ENCODE measurements at places on chromosomes 7 and 10.

DNA sequence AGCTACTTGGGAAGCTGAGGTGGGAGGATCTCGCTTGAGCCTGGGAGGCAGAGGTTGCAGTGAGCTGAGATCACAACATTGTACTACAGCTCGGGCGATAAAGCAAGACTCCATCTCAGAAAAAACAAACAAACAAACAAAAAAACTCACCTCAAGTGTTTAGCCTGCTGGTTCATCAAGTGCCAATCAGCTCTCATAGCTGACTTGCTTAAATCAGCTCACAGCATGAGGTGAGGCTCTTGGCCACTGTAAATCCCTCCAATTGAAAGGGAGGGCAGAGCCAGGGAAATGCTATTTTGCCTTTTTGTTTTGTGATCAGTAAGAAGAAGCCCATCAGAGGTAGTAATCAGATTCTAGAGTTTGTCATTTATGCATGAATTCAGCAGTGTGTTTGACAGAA, 112.3 kb downstream of the RAB11FIP2 start:
- DNase-seq, result no peak

DNA sequence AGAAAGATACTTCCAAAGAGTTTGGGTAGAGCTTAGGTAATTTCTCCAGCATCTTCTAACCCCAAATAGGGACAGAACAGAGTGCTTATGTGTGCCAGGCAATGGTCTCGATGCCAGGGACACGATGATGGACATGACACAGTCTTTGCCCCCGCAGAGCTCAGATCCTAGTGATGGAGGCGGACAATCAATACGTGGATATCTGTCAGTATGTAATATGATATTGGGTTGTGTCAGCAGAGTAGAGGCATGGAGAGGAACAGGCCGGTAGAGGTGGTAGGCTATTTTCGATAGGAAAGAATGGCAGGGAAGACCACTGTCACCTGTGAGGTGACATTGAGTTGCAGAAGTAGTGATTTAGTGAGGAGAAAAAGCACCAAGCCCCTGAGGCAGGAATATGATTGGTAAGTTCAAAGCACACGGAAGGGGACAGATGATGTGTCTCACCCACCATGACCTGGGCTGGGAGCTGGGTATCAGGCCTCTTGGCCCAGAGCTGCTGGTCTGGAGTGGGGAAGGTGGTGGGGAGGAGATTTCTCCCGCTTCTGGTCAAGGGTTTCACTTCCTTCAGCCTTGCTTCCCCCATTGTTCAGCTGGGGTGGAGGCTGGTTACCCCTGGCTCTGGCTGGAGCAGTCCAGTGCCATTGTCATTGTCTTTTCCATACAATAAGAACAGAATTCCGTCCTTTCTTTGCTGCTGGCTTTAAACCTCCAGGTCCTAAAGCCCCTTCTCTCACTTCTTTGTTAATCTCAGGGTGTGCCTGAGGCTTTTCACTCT, 36.0 kb upstream of the SRGN start:
- no peak for DNase-seq

DNA sequence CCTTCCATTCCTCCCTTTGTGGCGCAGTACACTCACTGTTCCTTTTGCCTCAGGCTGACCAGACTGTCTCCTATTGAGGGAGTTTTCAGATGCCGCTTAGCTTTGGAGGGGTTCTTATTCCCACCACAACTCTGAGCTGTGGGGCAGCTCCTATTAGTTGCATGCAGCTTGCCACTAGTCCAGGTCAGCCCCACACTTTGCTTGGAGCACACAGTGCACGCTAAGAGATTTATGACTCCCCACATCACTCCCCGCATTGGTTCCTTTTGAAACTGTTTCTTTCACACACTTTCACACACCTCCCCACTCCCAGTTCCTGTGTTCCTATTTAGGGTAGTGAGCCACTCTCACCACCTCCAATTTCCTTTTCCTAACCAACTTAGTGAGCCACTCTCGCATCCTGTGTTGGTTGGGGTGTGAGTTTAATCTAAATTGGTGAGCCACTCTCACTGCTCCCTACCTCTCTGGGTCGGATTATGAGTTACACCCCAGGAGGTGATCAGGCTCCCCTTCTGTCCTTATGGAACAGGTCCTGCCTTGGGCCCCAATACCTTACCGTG, 10.4 kb upstream of the ZNF485 start:
- no peak for DNase-seq

GRCh38 chr10:19302117-19302516, 253.5 kb downstream of the MALRD1 start:
- DNase-seq, result no peak

- no peak for DNase-seq
Observed at GRCh38 chr10:97898429-97898828, 48.8 kb downstream of the GOLGA7B start.

DNA sequence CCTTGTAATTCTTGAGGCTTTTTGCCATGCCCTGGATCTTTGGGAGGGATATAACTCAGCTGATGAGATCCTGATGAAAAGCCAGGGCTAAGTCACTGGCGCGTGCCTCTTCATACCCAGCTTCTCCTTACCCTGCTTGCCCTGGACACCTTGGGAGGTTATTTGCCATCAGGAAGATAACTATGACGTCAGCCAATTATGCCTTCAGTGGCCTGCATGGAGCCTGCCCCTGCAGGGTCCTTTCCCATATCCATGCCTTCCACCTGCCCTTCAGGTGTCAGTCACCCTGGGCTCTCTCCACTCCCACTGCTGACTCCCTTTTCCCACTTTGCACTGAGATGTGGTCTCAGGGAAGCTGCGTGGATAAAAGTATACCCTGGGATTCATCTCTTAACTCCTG, 520.1 kb downstream of the SORCS3 start:
- no peak for DNase-seq

DNA sequence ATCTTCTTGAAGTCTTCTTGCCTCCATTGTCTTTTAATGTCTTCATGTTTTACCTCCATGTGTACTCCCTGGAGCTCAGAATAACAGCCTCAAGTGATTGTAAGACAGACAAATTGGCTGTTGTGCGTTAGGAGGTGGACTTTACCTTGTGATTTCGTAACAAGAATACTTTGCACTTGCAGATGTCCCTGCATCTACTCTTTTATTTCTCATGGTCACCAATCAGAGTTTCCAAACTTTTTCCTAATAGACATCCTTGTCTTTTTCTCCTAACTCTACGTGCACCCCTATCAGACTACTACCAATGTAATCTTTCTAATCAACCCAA, 172.3 kb downstream of the NRP1 start:
- DNase-seq, result no peak

DNA sequence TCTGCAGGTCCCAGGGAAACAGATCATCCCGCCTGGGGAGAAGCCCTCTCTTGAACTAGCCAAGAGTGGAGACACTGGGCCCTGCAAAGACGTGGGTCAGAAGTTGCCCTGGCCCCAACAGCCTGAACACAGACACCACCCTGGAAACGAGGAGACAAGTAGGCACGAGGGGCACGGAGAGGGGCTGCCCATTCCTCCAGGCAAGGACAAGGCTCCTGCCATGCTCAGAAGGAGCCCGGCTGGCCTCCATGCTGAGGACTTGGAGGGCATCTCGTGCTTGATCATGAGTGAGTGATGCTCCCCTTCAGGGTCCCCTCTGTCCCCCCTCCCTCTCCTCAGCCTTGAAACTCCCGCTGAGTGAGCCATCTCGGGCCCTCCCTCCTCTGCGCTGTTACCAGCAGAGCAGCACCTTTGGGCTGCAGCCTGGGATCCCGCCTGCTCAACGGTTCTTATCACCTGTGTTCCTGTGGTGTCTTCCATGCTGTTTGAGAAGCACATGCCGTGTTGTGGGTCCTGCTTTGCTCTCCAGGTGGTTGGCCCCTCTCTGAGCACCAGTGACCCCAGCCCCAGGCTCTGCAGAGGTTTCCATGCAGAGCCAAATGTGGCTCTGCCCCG, 544.3 kb downstream of the TCERG1L start:
- no peak for DNase-seq

GRCh38 chr10:14535457-14536130, 204.9 kb upstream of the FRMD4A start:
- no peak for DNase-seq

DNA sequence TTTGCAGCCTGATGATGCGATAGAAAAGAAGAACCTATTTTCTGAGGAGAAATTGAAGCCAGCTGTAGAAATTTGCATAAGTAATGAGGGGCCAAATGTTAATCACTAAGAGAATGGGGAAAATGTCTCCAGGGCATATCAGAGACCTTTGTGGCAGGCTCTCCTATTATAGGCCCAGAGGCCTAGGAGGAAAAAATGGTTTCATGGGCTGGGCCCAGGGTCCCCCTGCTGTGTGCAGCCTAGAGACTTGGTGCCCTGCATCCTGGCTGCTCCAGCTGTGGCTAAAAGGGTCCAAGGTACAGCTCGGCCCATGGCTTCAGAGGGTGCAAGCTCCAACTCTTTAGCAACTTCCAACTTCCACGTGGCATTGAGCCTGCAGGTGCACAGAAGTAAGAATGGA, 123.4 kb downstream of the STK31 start:
- no peak for DNase-seq

- DNase-seq, result no peak
Observed at GRCh38 chr10:100509241-100509840, 10.3 kb downstream of the SEC31B start.

- no peak for DNase-seq
Observed at GRCh38 chr7:1234881-1235500, 2.3 kb downstream of the UNCX start.

DNA sequence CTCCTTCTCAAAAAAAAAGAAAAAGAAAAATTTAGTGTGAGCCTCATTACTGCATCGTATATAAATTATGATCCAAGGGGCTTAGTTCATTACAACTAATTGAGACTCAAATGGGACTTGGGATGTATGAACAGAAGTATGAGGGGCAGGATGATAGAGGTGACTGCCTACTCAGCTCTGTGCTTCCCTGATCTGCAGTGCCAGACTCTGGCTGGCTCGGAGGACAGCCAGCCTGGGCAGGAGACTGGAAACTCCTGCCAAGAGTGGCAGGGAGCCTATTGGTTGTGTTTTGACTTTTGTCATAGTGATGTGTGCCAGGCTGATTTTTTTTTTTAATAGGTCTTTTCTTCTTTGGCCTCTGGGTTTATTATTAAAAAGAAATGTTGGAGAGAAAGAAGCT, 73.8 kb upstream of the GTF2IRD1 start:
- no peak for DNase-seq

DNA sequence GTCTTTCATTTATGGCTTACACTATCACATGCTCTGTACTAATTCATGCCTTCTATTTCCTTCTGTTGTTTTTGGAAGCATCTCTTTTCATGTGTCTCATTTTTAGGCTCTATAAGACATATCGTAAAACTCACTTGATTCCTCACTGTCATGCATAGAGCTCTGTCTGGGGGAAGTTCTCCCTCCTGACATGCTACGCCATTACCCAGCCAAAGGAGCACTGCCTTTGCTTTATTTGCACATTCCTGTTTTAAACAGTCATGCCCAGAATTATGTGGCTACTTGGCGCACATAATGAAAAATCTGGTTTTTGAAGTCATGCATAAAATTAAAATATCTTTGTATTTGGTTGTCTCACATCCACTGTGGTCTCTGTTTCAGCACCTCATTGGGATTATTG, 17.6 kb upstream of the AKR1C3 start:
- no peak for DNase-seq

DNA sequence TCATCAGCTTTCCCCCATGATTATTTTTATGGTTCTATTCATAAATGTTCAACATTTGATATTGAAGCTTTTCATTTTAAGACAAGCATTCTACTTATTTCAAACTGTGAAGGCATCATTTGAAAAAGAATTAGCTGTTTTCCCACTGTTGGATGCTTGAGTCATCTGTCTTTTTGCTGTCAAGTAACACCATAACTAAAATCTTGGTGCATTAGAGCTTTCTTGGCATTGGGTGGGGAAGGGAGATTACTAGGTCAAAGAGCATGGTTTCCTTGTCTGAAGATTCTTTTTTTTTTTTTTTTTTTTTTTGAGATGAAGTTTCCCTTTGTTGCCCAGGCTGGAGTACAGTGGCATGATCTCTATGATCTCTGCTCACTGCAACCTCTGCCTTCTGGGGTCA, 68.5 kb downstream of the CTBP2 start:
- DNase-seq, result no peak

DNA sequence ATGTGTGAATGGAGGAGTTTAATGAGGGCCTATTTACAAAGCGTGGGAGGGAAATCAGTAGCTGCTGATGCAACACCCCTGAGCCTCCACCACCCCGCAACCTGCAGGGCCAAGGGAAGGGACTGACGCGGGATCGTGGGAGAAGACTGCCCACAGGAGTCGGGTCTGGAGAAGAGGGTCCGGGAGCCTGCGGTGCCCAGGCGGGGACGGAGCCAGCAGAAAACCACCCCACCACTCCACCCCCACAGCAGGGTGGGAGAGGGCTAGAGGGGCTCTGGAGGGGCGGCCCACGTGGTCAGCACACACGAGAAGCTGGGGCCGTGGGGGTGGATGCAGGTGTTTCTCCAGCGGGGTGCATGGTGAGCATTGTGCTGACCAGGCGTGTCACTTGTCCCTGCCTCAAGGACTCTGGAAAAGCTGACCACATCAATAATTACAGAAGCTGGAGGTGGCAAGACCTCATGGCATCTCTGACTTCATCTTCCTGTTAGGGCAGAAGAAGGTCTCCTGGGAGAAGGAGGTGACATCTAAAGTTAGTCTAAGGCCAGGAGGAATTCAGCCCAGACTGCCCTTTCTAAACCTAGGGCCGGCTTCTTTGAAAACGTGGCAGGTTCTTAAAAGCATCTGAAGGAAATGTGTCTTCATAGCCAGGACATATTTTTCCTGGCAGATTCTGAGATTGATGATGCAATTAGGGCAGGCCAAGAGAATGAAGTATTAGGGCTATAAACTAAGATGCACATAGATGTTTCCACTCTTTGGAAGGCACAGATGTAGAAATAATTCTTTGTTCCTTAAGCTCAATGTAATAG, 150.9 kb downstream of the RGS10 start:
- DNase-seq, result no peak

- no peak for DNase-seq
Observed at GRCh38 chr10:31593124-31593523, 274.1 kb downstream of the ZEB1 start.

DNA sequence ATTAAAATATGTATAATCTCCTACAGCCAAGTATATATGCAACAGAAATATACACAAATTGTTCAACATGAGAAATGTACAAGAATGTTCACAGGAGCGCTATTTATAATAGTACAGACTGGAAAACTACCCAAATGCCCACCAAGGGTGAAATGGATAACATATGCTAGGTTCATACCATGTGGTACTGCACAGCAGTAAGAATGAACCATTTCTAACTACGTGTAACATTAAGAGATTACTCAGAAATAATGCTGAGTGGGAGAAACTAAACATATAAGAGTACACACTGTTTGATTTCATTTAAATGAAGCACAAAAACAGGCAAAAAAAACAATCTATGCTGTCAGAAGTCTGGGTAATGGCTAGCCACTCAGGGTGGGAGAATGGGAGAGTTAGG, 45.8 kb downstream of the RNLS start:
- no peak for DNase-seq

GRCh38 chr10:60717852-60718251, 60.4 kb upstream of the CDK1 start:
- DNase-seq, result no peak
